Hepatic stellate cell (primary cell): ENCODE measurements at places on chromosomes 6 and 20.

DNA sequence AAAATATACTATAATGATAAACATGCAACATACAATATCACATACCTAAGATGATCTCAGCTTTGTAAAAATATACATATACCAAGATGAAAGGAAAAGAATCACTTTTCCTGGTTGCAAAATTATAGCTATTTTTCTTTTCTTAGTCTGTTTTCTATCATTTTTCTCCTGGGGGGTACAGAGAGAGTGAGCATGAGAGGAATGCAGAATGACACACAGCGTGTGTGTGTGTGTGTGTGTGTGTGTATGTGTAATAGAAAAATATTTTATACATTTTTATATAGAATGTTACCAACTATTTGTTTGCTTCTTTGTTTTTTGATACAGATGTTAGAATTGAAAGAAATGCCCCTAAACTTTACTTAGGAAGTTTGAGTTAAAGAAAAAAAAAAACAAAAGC lies 64.3 kb downstream of the FAM83B start:
- no peak for DNase-seq

GRCh38 chr20:62374331-62375152 lies 7.4 kb upstream of the LAMA5 start:
- no peak for DNase-seq

- no peak for DNase-seq
Measured at GRCh38 chr6:139109558-139109957, 25.3 kb upstream of the HECA start.

GRCh38 chr6:159107451-159108260 lies 61.5 kb upstream of the FNDC1 start:
- no peak for DNase-seq
